ENCODE measurements at places on chromosomes 13 and 19.

DNA sequence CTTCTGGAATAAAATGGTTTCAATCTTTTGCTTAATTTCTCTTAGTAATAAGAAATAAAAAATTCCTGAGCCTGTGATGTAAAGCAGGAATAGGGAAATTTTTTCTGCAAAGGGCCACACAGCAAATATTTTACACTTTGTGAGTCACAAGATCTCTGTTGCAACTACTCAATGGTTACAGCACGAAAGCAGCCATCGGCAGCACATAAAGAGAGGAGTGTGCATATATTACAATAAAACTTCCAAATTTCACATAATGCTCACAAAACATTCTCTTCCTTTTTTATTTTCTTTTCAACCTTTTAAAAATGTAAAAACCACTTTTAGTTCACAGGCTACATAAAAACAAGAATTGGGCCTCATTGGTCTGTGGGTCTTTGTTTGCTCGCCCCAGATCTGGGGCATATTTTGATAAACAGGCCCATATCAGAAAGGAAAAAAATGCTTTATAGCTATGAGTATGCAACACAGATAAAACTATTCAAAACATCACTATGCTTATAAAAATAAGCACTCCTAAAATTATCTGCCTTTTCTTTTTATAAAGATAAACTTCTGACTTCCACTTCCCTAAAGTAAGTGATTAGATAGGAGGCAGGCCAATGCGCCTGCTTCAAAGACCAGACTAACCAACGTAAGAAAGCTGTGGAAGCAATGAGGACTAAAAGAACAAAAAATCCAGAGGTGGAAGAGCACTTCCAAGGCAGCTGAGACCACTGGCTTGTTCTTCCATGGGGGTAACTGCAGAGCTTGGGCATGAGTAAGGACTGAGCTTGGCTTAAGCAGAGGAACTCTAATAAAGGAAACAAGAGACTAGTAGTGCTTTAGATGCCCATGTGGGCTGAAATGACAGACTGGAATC lies 26.5 kb downstream of the MYCBP2 start:
- no peak for DNase-seq

GRCh38 chr19:46978171-46978869 lies 41.3 kb upstream of the NPAS1 start:
- DNase-seq: no peak

GRCh38 chr19:54803410-54803809 lies at the start of gene KIR2DL4:
Gene KIR2DL4 (plus strand): TSS chr19:54803610. CDS start chr19:54803652, 42 bp downstream.
- no peak for DNase-seq

GRCh38 chr13:22287343-22287920 lies 616.6 kb downstream of the FGF9 start:
- no peak for DNase-seq

DNA sequence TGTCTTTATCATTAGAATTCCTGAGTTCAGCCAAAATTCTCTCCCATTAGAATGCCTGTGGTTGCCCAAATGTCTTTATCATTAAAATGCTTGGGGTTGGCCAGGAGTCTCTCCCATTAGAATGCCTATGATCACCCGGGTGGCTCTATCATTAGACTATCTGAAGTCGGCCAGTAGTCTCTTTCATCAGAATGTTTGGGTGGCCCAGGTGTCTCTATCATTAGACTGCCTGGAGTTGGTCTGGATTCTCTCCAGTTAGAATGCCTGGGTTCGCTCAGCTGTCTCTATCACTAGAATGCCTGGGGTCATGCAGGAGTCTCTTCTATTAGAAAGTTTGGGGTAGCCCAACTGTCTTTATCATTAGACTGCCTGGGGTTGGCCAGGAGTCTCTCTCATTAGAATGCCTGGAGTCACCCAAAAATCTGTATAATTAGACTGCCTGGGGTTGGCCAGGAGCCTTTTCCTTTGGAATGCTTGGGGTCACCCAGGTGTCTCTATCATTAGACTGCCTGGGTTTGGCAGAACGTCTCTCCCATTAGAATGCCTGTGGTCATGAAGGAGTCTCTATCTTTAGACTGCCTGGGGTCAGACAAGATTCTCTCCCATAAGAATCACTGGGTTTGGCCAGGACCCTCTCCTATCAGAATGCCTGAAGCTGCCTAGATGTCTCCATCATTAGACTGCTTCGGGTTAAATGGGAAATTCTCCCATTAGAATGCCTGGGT lies 1478.3 kb downstream of the UQCRFS1 start:
- no peak for DNase-seq

DNA sequence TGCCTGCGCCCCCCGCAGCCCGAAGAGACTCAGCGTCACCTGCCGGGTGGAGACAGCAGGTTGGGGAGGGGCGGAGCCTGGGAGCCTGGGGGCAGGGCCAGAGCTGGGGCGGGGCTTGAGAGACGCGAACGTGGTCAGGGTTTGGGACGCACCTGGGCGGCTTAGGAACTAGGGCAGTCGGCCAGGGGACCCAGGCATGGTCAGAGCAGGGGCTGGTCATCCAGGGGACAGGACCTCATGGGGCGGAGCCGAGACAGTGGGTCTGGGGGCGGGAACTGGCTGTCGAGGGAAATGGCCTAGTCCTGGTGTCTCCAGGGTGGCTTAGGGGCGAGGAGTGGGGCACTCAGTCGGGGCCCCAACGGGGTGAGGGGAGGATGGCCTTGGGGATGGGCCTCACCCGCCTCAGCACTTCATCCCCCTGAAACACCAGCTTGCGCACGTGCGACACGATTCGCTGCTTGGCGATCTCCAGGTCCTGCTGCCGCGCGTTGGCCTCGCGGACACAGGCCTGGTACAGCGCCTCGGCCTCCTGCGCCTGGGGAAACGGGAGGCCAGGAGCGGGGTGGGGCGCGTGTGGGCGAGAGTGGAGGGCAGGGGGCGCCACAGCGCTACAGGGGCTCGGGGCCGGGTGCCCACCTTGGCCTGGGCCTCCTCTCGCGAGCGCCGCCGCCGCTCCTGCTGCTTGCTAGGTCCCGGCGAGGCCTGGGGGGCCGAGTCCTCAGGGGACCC lies 5.8 kb downstream of the GMIP start:
- no peak for DNase-seq

DNA sequence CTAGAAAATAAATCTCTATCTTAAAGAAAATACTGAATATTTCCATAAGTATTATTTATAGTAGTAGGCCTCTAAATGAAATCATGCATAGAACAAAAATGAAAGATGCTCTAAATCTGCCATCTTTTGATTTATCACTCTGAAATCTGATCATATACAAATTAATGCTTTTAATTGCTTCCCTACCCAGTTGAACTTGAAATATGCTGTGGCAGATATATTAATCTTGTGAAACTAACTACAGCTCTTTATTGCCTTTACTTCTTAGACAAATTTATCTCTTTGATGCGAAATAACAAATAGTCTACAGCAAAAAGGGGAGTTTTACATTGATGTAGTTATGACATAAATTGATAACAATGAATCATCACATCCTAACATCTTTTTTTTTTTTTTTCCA lies 510.7 kb upstream of the SLITRK6 start:
- no peak for DNase-seq

GRCh38 chr13:83831796-83832195 lies 50.5 kb downstream of the SLITRK1 start:
- no peak for DNase-seq

DNA sequence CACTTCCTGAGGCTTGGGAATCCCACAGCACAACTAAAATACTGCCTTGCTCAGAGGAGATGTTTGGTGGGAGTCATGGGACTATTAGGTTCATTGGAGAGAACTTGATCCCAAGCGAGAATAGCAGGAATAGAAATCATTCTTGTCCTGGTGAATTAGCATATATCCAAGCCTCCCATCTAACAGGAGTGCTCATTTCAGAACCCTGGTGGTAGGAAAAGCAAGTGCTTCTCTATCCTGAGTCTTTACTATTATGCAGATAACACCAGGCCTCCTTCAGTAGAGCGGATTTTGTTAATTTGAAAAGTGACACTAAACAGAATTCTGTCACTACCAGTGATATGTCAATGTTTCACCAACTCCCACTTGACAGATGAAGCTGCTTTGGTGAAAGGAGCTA lies 199.5 kb downstream of the ATP8A2 start:
- no peak for DNase-seq

GRCh38 chr19:11064831-11065303 lies 24.4 kb upstream of the LDLR start:
- no peak for DNase-seq

GRCh38 chr19:8655340-8655709 lies 24.9 kb downstream of the NFILZ start:
- DNase-seq: peak; percentile 50

- peak; percentile 19 for DNase-seq
Measured at GRCh38 chr19:28468701-28469459, 744.1 kb downstream of the UQCRFS1 start.

GRCh38 chr19:48492925-48493717 lies 18.5 kb downstream of the LMTK3 start:
- DNase-seq: peak; percentile 72

DNA sequence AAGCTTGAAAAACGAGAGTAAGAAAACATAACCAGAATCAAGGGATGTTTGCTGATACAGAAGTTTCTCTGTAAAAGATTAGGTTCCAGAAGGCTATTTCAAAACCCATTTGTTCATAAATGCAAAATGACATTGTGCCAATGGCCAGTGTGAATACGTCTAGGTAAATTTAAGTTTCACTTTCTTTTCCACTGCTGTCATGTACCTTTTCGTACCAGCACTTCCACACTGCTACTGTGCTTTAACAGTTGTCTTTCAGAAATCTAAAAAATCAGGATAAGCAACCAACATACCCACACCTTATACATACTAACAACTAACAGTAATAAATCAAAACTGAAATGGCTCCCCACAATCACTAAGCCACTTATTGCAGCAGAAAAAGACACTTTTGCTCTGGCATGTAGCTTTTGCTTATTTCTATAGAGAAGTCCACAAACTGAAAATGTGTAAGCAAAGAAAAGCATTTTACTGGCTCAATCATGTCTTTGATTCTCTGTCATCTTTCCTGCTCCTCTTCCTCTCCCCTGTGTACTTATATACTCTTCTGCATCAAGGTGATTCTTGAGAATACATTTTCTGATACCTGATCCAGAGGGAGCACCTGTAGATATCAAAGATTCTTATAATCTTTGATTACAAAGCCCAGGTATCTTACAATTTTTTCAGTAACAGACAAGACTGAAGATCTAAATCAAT lies 34.3 kb downstream of the ELF1 start:
- DNase-seq: no peak

- DNase-seq: no peak
Measured at GRCh38 chr13:63041640-63042414, 1626.2 kb upstream of the PCDH20 start.

DNA sequence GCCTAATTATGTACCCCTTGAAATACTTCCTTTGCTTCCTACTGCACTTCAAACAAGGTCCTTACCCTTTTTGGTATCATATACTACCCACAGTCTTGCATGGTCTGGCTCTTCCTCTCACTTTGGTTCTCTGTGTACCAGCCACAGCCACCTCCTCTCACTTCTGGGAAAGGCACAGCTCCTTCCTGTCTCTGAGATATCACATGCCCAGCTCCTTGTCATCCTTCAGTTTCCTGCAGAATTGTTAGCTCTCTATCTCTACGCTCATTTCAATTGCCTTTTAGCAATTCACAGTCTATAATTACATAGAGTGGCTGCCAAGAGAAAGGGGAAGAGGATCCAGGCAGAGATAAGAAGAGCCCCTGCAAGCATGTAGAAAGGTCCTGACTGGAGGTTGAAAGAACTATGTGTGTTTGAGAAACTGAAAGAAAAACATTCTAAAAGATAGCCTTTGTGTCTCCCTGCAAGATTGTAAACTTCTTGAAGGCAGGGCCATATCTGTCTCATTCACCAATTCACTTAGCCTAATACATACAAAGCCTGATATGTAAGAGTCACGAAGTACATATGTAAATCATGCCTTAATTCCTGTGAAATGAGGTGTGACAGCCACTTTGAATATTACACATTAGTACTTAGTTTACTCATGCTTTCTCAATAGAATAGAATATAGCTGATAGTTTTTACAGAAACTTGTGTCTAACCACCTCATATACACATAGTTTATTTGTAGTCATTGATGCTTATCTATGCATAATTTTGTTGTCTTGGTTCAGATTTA lies 933.1 kb downstream of the DIAPH3 start:
- DNase-seq: no peak

DNA sequence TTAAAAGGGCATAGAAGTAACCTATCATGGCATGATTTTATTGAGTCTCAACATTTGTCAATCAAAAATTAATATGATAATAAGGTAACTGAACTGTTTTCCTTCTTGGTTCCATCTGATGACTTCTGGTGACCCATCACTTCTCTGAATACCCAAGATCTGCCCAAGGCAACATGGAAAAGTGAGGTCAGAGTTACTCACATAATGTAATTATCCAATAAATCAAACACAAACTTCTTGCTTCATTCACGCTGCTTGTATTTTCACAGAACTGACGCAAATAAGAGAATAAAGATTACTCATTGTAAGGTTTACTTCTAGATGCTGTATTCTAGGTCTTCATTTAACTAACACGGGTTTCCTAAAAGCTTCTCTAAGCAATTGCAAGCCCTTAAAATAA lies 361.6 kb downstream of the RBM26 start:
- DNase-seq: no peak

GRCh38 chr13:46059405-46059804 lies 6.9 kb upstream of the ZC3H13 start:
- DNase-seq: no peak

DNA sequence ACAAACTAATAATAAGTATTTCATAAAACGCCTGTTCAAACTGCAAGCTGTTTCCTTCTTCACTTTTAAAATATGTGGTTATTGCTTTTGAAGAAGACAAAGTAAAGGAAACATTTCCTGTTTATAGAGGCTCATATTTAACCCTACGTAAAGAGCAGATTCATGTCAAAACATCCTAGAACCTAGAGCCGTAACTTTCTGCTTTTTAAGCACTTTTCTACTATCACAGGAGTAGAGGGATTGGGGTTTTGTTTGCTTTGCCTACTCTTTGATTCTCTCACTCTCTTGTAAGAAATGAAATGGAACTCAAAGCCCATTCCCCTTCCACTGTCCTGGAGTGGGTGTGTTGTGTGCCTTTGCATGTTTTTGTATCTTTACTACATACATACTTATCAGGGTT lies 54.0 kb upstream of the GPR183 start:
- no peak for DNase-seq

DNA sequence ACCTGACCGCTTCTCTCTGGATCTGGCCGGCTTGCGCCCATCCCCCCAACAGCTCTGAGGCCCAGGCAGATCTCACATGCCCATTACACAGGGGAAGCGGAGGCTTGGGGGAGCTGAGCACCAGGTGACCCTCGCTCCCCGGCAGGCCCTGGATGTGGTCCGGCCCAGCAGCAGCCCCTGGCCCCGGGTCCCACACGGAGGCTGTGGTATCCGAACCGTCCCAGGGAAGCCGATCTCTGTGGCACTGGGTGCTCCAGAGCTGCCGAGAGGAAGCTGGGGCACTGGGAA lies 27.7 kb downstream of the SBNO2 start:
- no peak for DNase-seq
